Memory B cell (primary cell): ENCODE measurements at places on chromosomes 1 and 21.

- H3K4me1 ChIP-seq, result no peaks in the 10 kb centered on the region
- DNase-seq, result no peak
- no peak overlapping the region for H3K27ac ChIP-seq
Measured at GRCh38 chr1:14136152-14136763, 436.3 kb downstream of the PRDM2 start.

DNA sequence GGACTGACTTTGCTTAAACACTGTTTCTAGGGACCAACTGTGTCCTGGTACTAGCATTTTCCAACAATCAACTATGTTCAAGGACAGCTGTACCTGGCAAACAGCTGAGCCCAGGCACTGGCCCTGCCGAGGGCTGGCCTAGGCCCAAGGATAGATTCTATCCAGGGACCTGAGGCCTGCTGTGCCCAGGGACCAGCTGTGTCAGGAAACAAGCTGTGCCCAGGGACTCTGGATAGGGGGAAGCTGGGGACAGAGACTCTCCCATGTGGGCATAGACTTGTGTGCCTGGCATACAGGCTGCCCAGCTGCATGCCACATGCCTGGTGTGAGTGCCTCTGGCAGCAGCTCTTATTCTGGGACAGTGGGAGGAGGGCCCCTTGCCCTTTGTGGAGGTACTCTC is 38.1 kb upstream of the POU3F1 start:
- H3K4me1 ChIP-seq, result peaks cover under 1% of the 10 kb centered on the region
- H3K27me3 ChIP-seq, result peaks cover 14% of the 10 kb centered on the region
- no peaks in the 10 kb centered on the region for H3K36me3 ChIP-seq
- DNase-seq, result no peak
- no peak overlapping the region for H3K27ac ChIP-seq

- no peaks in the 10 kb centered on the region for H3K36me3 ChIP-seq
- H3K4me3 ChIP-seq, result no peak overlapping the region
- no peak for DNase-seq
- H3K27ac ChIP-seq, result no peak overlapping the region
- no peaks in the 10 kb centered on the region for H3K4me1 ChIP-seq
- H3K27me3 ChIP-seq, result no peaks in the 10 kb centered on the region
Measured at GRCh38 chr1:82478916-82479315, 678.2 kb downstream of the ADGRL2 start.

- DNase-seq, result no peak
- H3K4me3 ChIP-seq, result no peak overlapping the region
- no peaks in the 10 kb centered on the region for H3K36me3 ChIP-seq
- H3K27ac ChIP-seq, result no peak overlapping the region
Measured at GRCh38 chr21:25375675-25376074, 231.6 kb downstream of the MRPL39 start.

- H3K36me3 ChIP-seq, result peaks cover 4% of the 10 kb centered on the region
- H3K4me3 ChIP-seq, result no peak overlapping the region
- no peak for DNase-seq
- H3K27me3 ChIP-seq, result no peaks in the 10 kb centered on the region
- peaks cover 3% of the 10 kb centered on the region for H3K4me1 ChIP-seq
- H3K27ac ChIP-seq, result no peak overlapping the region
Measured at GRCh38 chr1:172326136-172326535, 94.3 kb upstream of the C1orf105 start.

- peaks cover 6% of the 10 kb centered on the region for H3K36me3 ChIP-seq
- no peak for DNase-seq
- peak overlapping the region; percentile 60 for H3K27ac ChIP-seq
- H3K27me3 ChIP-seq, result no peaks in the 10 kb centered on the region
- H3K4me3 ChIP-seq, result no peak overlapping the region
Measured at GRCh38 chr1:41632781-41633575, 148.5 kb upstream of the EDN2 start.

GRCh38 chr1:47676311-47677054 is 238.6 kb downstream of the FOXD2 start:
- peaks cover 14% of the 10 kb centered on the region for H3K27me3 ChIP-seq
- H3K4me3 ChIP-seq, result no peak overlapping the region
- peaks cover 2% of the 10 kb centered on the region for H3K36me3 ChIP-seq
- no peaks in the 10 kb centered on the region for H3K4me1 ChIP-seq
- no peak for DNase-seq

DNA sequence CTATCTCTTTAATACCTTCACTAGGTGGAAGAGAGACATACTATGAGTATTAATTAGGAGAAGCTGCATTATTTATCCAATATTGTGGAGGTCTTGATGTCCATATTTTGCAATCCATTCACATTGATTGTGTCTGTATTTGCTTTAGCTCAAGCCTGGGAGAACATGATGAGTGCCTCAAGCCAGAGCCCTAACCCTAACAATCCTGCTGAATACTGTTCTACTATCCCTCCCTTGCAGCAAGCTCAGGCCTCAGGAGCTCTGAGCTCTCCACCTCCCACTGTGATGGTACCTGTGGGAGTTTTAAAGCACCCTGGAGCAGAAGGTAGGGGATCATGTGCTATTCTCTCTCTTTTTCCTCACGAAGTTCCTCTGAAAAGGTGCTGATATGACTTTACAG is 99.5 kb downstream of the CC2D1B start:
- no peak overlapping the region for H3K27ac ChIP-seq
- H3K4me1 ChIP-seq, result no peaks in the 10 kb centered on the region
- no peak overlapping the region for H3K4me3 ChIP-seq
- DNase-seq, result no peak

- peaks cover 11% of the 10 kb centered on the region for H3K4me1 ChIP-seq
- H3K36me3 ChIP-seq, result no peaks in the 10 kb centered on the region
- no peak overlapping the region for H3K4me3 ChIP-seq
- H3K27ac ChIP-seq, result no peak overlapping the region
- DNase-seq, result no peak
Measured at GRCh38 chr1:51693419-51694155, 76.7 kb downstream of the OSBPL9 start.

- no peaks in the 10 kb centered on the region for H3K36me3 ChIP-seq
- no peaks in the 10 kb centered on the region for H3K4me1 ChIP-seq
- peaks cover 43% of the 10 kb centered on the region for H3K27me3 ChIP-seq
Measured at GRCh38 chr1:203199816-203200571, 13.5 kb upstream of the CHI3L1 start.

- no peaks in the 10 kb centered on the region for H3K27me3 ChIP-seq
- H3K4me1 ChIP-seq, result no peaks in the 10 kb centered on the region
Measured at GRCh38 chr1:72936151-72936740, 653.9 kb upstream of the NEGR1 start.

- no peaks in the 10 kb centered on the region for H3K27me3 ChIP-seq
- peak overlapping the region; percentile 93 for H3K4me3 ChIP-seq
- no peak for DNase-seq
- peaks cover 39% of the 10 kb centered on the region for H3K4me1 ChIP-seq
- peaks cover 7% of the 10 kb centered on the region for H3K36me3 ChIP-seq
- peak overlapping the region; percentile 89 for H3K27ac ChIP-seq
Measured at GRCh38 chr1:224432672-224433040, 1.9 kb downstream of the WDR26 start.

DNA sequence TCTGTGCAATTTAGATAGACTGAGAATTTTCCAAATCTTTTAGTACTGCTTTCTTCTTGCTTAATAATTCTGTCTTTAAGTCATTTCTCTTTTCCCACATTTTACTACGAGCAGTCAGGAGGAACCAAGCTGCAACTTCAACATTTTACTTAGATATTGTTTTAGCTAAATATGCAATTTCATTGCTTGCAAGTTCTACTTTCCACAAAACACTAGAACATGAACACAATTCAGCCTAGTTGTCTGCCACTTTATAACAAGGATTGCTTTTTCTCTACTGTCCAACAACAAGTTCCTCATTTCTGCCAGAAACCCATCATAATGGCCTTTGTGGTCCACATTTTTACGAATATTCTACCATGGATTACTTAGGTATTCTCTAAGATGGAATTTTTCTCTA is 36.6 kb downstream of the SORT1 start:
- no peak for DNase-seq
- peaks cover 2% of the 10 kb centered on the region for H3K4me1 ChIP-seq
- H3K36me3 ChIP-seq, result no peaks in the 10 kb centered on the region
- H3K4me3 ChIP-seq, result no peak overlapping the region
